ENCODE measurements at places on chromosomes 13 and 19.

DNA sequence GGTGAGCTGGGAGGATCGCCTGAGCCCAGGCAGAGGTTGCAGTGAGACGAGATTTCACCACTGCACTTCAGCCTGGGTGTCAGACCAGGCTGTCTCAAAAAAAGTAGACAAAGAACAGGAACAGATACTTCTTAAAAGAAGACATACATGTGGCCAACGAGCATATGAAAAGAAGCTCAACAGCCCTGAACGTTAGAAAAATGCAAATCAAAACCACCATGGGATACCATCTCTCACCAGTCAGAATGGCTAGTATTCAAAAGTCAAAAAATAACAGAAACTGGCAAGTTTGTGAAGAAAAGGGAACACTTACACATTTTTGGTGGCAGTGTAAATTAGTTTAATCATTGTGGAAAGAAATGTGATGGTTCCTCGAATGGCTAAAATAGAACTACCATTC lies 3.0 kb upstream of the LGALS14 start:
- DNase-seq = no peak

DNA sequence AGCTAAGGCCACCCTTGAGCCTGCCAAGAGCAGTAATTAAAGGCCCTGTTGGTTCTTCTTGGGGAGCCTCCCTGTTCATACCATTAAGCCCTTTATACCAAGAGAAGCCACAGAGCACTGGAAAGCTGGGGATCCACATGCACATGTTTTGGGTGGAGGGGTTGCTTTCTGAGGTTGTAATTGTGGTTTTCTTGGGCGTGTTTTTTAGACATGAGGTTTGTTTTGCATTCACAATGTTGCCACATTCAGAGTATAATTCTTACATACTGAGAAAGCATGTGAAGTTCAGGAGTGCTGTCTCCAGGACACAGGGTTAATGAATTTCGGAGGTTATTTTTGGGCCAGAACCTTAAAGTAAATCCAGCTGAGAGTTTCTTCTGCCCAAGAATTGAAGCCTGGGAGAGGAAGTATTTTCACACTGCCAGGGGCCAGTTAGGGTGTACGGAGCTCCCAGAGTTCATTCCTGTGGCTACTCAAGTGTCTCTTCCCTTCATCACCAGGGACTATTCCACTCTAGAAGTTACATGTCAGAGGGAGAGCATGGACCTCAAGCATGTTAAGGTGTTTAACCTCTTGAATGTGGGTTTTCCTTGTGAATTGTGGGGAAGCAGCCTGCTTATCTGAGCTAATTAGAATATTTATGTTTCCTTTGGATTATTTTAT lies 37.0 kb downstream of the ZNF136 start:
- no peak for DNase-seq

DNA sequence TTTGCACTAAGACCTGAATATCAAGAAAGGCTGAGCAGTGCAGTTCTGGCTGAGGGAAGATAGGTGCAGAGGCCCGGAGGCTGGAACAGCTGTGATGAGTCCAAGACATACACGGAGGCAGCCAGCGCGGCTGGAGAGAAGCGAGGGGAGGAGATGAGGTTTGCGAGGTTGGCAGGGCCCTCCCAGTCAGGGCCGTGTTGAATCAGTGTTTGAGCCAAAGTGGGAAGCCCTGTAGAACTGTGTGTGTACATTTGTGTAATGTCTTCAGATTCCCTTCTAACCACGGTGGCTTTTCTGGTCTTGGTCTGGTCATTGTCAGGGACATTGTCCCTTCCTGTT lies 34.9 kb downstream of the PAK4 start:
- peak; percentile 99 for DNase-seq

GRCh38 chr13:113759525-113760137 lies 605 bp downstream of the TMEM255B start:
- peak; percentile 83 for DNase-seq

- DNase-seq = no peak
Observed at GRCh38 chr13:82751206-82751605, 1131.1 kb downstream of the SLITRK1 start.

- peak; percentile 97 for DNase-seq
Observed at GRCh38 chr13:40770934-40771618, at the start of gene MRPS31. MRPS31 (minus strand) TSS chr13:40771190; CDS start chr13:40771136, 54 bp downstream.

DNA sequence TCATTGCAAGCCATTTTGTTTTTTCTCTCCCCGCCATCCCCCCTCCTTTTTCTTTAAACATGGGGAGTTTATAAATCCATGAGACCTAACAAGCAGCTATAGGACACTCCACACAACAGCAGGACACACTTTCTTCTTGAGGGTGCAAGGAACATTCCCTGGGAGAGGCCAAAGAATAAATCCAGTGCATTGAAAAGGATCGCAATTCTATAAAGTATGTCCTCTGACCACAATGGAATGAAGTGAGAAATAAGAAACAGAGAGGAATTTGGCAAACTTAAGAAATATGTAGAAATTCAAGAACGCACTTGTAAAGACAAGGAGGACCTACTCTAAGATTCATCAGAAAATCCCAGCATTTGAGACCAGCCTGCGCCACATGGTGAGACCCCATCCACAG lies 11.9 kb downstream of the KLF2 start:
- peak; percentile 71 for DNase-seq

- peak; percentile 73 for DNase-seq
Observed at GRCh38 chr19:39951686-39952085, 17.3 kb upstream of the FCGBP start.

DNA sequence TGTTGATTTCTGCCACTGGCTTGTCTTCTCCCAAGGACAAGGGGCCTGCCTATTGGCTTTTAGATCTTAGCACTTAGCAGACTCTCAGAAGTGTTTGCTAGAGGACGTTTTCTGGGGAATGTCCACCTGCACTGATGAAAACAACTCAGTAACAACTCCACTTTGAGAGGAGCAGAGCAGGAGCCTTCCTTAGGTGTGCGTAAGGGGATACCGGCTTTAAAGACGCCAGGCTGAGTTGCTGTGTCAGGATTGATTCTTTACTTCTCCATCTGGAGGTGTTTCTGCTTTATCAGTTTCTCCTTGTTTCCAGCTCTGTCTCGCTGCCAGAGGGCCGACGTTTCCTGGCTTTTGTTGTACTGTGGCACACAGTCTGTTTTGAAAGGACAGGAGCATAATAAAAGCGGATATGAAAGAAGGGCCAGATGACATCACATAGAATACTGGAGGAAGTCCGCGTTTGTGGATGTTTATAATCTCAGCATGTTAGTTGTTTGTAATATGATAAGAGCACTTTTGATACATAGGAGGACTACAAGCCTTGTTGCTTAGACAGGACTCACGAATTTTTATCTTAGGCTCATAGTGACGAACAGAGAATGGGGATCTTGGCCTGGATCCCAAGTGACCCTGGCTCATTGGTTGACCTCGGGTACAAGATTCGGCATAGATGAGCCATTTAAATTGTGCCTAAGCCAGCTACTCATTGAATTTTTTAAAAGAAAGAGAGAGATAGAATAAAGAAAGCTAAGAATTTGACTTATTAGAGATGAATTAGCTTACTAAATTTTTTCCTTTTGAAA lies 34.6 kb downstream of the COL4A2 start:
- DNase-seq = no peak

- no peak for DNase-seq
Observed at GRCh38 chr13:41370736-41371135, 59.7 kb downstream of the NAA16 start.

DNA sequence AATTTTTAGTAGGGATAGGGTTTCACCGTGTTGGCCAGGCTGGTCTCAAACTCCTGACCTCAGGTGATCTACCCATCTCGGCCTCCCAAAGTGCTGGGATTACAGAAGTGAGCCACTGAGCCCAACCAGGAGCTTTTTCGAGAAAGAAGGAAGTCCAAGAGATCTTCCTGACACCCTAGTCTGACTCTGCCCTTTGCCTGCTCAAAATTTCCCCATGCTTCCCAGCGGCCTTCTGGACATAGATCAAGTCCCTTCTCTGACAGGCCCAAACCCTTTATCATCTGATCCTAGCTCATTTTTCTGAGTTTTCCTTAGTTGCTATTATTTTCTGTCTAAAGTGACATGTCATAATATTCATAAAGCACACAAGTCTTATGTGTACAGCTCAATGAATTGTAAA lies 1.5 kb upstream of the BAX start:
- no peak for DNase-seq

GRCh38 chr19:663682-664117 lies 686 bp upstream of the RNF126 start:
- no peak for DNase-seq

GRCh38 chr13:113742000-113742441 lies 17.0 kb upstream of the TMEM255B start:
- peak; percentile 96 for DNase-seq

DNA sequence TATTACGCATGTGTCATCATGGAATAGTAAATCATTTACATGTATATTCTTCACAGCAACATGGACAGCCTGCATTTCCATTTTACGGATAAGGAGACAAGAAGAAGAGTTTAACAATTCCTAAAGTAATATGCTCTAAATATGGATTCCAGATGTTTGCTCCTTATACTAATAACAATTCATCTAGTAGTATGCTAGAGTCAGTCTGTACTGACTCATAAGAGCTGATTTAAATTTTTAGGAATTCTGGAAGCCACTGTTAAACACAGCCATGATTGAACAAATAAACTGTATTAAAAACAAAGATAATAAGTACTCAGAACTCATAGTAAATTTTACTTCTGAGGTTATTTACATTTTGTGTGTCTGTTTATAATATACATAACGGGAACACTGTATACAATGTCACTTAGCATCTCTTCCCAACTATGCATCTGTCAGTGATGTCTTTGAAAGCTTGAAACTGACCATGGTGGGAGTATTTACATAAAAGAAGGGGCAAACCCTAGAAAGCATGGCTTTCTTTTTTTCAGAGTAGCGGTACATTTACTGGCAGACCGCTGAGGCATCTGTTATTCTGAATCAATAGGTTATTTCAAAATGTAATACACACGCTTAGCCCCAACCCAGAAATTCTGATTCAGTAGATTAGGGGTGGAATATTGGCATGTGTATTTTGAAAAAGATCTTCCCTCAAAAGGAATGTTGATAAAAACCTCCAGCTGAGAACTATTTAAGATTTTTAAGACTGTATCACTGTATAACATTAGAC lies 12.9 kb downstream of the ZC3H13 start:
- no peak for DNase-seq

DNA sequence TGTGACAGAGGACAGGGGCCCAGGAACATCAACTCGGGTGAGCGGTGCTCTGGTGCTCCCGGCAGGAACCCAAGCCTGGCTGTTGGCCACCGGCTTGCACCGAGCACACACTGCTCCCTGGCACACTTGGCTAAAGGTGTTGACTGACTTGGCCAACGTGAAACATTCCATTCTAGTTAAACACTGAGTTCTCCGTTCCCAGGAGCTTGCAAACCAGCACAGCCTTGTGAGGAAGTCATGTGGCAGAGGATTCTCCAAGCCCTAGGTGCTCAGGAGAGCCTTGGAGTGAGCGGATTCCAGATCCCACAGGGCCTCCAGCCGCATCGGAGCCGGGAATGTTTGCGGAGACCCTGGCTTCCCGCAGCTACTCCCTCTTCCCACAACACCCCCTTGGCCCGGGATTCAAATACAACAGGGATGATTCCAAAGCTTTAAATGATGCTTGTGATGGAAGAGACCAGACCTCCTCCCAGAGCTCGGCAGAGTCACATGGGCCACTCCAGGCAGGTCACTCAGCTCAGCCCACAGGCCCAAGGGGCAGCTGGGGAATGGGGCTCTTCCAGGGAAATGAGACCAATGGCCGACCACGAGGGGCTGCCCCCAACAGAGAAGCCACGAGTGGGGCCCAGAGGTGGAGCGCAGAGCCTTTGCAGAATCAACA lies 2.9 kb downstream of the C13orf46 start:
- DNase-seq = peak; percentile 94

DNA sequence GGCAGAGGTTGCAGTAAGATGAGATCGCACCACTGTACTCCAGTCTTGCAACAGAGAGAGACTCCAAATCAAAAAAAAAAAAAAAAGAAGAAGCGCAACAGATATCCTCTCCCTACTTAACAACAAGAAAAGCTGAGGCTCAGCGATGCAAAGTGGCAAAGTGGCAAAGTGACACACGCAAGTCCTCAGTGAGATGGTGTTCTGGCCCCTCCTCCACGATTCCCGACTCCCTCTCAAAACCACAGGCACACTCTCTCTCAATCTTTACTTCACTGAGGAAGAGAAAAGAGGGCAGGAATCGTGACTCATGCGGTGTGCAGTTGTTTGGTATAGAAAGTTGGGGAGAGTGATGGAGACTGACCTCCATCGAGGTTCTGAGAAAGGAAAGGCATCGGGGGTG lies 12.6 kb downstream of the FFAR2 start:
- no peak for DNase-seq

DNA sequence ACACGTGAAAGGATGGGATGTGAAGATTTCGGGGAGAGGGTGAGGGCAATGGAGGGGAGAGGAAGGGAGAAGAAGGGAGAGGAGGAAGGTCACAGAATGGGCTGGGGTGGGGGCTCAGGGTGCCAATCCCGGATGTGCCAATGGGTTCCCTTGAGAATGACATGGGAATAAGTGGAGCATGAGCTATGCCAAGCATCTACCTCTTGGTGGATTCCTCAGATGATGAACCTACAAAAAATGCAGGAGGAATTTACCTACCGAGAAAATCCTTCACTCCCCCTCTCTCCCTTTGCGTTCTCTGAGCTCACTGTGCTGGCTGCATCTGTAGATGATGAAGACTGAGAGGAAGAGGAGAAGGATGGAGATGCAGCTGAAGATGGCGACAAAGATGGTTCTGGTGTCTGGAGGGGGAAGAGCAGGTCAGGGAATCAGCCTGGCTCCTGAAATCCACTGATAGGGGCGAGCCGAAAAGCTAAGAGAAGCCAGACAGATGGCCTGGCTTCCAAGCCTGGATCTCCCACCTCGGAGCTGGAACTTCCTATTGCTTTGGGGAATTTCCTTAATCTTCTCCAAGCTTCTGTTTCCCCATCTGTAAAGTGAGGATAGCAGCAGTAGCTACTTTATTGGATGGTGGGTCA lies 21.6 kb downstream of the VSTM1 start:
- DNase-seq = no peak

DNA sequence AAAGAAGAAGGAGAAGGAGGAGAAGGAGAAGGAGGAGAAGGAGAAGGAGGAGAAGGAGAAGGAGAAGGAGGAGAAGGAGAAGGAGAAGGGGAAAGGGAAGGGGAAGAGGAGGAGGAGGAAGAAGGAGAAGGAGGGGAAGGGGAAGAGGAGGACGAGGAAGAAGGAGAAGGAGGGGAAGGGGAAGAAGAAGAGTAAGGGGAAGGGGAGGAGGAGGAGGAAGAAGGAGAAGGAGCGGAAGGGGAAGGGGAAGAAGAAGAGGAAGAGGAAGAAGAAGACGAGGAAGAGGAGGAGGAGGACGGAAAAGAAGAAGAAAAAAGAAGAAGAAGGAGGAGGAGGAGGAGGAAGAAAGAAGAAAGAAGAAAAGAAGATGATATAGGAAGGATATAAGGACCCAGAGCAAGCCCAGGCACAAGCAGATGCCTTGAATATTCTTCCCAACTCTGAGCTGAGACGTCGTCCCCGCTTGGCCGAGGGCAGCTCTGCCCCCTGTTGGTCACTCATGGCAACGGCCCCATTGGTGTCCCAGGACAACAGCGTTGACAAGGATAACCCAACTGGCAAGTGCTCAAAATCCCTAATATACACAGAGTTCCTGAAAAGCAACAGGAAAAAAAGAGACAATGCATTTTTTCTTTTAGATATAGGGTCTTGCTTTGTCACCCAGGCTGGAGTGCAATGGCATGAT lies 30.6 kb upstream of the IGSF23 start:
- DNase-seq = no peak

- DNase-seq = no peak
Observed at GRCh38 chr13:54775501-54776191, 1747.0 kb downstream of the OLFM4 start.

Measured in osteoblast (primary cell).